ENCODE measurements at places on chromosomes 6 and 20.

- DNase-seq = no peak
Observed at GRCh38 chr6:133610227-133610840, 278.6 kb upstream of the TCF21 start.

GRCh38 chr6:4907602-4908001 lies 96.2 kb downstream of the RPP40 start:
- DNase-seq = no peak

DNA sequence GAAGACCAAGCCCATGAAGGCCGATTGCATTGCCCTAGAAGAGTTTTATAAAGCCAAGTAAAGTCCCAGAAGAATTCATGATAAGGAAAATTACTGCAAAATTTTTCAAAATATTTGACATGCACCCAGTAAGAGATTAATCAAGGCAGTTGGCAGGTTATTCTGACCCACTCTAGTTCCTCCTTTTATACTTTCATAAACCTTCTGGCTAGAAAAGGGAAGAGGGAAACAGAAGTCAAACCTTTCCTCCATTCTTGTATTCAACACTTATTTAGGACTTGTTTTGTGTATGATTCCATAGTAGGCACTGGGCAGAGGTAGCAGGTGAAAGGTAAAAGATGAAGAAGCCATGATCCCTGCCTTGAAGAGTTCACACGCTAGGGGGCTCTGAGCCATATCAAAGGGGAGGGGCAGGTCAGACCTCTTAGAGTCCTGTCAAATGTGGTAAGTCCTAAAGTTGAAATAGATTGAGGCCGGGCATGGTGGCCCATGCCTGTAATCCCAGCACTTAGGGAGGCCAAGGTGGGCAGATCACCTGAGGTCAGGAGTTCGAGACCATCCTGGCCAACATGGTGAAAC lies 85.4 kb downstream of the NDUFAF5 start:
- DNase-seq = no peak

GRCh38 chr20:13432126-13432525 lies 206.6 kb downstream of the TASP1 start:
- DNase-seq = no peak

- no peak for DNase-seq
Observed at GRCh38 chr6:30005482-30005881, 55.6 kb upstream of the POLR1H start.
